NCI-H2081 treated with DMSO at 0.1 percent for 48 hours (cell line): ENCODE measurements at places on chromosomes 1 and 21.

DNA sequence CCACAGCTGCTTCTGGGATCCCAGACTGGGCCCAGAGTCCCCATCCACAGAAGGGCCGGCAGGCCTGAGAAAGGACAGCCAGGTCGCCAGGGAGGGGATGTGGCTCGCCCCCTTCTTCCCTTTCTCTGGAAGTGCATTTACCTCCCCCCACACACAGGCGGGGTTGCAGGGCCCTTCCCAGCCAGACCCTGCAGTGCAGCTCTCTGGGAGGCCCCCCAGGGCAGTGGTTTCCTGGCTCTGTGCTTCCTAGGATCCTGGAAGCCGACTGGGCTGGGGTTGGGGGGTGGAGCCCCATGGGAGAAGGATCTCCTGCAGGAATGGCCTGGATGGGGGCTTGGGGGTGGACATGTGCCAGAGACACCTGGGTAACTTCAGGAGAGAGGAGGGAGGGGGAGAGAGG, 4.2 kb upstream of the COL6A1 start:
- DNase-seq: no peak

GRCh38 chr21:42071146-42071737, at the start of gene UMODL1:
UMODL1 (plus strand) TSS chr21:42071317; CDS start chr21:42071317, 0 bp downstream.
- DNase-seq: no peak

GRCh38 chr1:42430286-42431135, 25.3 kb downstream of the ZMYND12 start:
- DNase-seq: no peak

- no peak for DNase-seq
These were observed 22.5 kb downstream of the RHBDL2 start for GRCh38 chr1:38919130-38919529.
